ENCODE measurements at places on chromosomes 1 and 21.

DNA sequence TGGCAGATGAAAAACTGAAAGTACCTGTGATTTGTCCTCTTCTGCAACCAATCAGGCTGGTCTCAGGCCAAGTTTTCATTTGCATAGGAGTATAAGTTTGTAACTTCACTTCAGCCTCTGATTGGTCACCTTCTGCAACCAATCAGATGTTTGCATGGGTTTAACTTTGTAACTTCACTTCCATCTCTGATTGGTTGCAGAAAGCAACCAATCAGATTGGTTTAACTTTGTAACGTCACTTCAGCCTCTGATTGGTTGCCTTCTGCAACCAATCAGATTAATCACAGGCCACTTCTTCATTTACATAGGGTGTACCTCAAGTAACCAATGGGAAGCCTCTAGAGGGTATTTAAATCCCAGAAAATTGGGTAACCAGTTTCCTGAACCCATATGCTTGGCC, 18.9 kb upstream of the TUT4 start:
- DNase-seq = no peak

- no peak for DNase-seq
Observed at GRCh38 chr1:205665201-205666045, 14.9 kb downstream of the SLC45A3 start.

DNA sequence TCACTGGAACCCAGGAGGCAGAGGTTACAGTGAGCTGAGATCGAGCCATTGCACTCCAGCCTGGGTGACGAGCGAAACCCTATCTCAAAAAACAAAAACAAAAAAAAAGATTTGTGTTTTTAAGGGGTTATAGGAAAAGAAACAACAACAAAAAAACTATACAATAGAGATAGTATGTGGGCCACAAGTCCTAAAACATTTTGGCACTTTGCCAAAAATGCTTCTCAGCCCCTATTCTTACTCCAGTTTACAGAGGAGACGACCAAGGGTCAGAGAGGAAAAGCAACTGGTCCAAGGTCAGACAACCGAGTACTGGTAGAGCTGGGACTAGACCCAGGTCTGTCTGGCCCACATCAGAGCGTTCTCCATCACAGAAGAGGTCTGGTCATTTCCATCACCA, 3.0 kb downstream of the FBXO44 start:
- no peak for DNase-seq

GRCh38 chr1:203034422-203035110, 8.3 kb downstream of the PPFIA4 start:
- DNase-seq = no peak

GRCh38 chr1:218297867-218298266, 12.8 kb downstream of the RRP15 start:
- DNase-seq = no peak

GRCh38 chr1:221989741-221990140, 247.9 kb upstream of the DUSP10 start:
- no peak for DNase-seq

- DNase-seq = no peak
Observed at GRCh38 chr1:2560299-2561073, 4.3 kb downstream of the TNFRSF14 start.

- DNase-seq = no peak
Observed at GRCh38 chr1:34547046-34547674, 207.7 kb upstream of the GJB5 start.
